Lower leg skin (tissue), 4 donors: ENCODE measurements at places on chromosomes 3 and 15. TPM values are rescaled to one million over a fixed set of nuclear protein-coding genes. Genes with fewer than 3 reads are reported as not detected.

- DNase-seq: no peak
Observed at GRCh38 chr3:42672515-42672914, 12.8 kb upstream of the KLHL40 start.

GRCh38 chr3:155785662-155786295, 20.3 kb downstream of the C3orf33 start:
- DNase-seq: no peak

GRCh38 chr3:72914383-72914782, 26.5 kb downstream of the GXYLT2 start:
- DNase-seq: no peak

DNA sequence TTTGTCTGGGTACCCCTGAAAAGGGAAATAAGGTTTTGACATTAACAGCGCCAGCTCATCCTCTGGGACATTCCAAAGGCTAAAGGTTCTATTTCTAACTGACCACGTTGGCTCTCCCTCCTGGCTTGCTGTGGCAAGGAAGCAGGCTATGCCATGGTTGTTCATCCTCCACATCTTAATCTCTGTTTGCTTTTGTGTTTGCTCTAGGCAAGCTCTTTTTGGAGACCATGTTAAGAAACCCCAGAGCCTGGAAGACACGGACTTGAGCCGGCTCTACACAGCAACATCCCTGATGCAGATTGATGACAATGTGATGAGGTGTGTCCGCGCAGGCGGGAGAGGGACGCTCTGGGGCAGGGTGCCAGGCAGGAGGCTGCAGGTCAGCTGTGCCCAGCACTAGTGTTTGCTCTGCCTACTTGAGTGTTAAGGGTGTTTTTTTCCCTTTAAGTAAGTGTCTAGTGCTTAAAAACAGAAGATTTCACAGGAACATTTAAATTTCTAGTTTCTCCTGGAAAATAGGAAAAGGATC, 33.3 kb downstream of the RLBP1 start:
- DNase-seq: no peak

GRCh38 chr3:16900779-16901440, 16.2 kb downstream of the PLCL2 start:
- no peak for DNase-seq

- no peak for DNase-seq
Observed at GRCh38 chr3:108223928-108224327, 1.7 kb upstream of the IFT57 start.

- DNase-seq: no peak
Observed at GRCh38 chr3:156107504-156107903, 12.9 kb upstream of the KCNAB1 start.

GRCh38 chr3:43477600-43477999, 144.2 kb downstream of the ANO10 start:
- DNase-seq: peak; percentile 18

DNA sequence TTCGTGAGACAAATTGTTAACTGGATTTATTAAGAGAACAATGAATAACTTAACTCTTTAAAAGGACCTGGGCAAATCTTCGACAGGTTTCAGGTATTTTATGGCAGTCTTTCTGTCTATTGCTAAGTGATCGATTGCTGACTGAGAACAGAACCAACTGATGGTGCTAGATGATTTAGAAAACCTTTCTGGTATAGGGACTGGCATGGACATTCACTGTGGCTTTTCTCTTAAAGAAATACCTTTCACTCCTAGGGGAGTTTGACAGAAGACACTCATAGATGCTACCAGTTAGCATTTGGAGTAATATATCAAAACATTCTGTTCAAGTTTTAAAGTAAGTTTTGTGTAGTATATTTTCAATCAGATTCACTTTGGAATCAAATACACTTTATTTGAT, 654 bp downstream of the PPARG start:
- DNase-seq: no peak

- DNase-seq: no peak
Observed at GRCh38 chr15:69825941-69826818, 271.5 kb downstream of the TLE3 start.

DNA sequence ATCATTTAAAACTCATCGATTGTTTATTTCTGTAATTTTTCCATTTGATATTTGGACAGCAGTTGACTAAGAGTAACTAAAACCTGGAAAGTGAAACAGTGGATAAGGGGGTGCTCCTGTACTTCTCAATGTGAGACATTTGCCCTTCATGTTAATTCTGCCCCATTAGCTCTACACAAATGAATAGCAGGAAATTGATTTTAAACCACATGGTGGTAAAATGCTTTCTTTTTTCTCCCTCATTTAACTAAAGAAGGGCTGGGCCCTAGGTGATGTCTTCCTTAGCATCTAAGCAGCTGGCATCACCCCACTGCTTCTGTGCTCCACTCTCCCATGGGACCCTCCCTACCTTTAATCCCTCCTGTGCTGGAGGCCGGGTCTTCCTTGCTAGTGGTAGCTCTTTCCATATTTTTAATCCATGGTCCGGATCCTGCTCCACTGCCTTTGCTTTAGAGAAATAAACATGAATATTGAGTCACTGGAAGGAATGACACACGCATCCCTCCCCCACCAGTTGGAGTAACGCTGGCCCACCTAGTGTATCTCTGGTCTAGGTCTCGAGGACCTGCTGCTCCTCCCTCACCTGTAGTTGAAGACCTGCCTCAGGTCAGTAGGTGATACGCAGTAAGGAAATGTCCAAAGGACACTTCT, 30.2 kb upstream of the LAMP3 start:
- DNase-seq: no peak

DNA sequence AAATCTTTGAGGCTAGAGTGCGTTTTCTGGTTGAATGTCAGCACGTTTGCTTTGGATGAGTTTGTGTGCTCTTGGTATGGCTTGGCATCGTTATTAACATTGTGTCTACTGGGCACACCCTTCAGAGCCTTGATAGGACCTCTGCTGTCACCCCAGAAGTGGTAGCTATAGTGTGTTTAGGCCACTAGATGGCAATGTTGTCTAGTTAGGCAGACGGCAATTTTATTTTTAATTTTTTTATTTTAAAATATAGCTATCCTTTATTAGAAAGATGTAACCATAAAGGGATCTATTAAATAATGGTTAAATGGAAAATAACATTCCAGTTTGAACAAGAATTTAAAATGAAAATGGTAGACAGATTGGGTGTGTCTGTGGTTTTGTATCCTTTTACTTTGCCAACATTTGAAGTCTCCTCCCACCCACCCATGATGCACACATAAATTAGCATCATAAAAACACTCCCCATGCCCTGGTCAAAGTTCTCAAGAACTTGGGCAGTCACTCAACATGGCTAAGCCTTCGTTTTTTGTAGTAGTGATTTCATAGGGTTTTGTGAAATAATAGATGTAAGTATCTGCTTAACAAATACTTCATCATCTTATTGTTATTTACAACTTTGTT, 200.7 kb downstream of the KCNH8 start:
- DNase-seq: no peak

- DNase-seq: no peak
Observed at GRCh38 chr3:33202711-33203457, 15.7 kb downstream of the SUSD5 start.

EPHB1 gene
- 14.0 TPM for total RNA-seq

SLC9C1 gene
- total RNA-seq: not detected

GNB4 gene
- total RNA-seq: 91.8 TPM

FMN1 gene
- 19.0 TPM for total RNA-seq

SSR3 gene
- 27.5 TPM for total RNA-seq

FETUB gene
- 10.3 TPM for total RNA-seq

NPTN gene
- total RNA-seq: 145 TPM

SNTN gene
- not detected for total RNA-seq

HIGD2B gene
- not detected for total RNA-seq

NR2E3 gene
- not detected for total RNA-seq
